Ecto neural progenitor cell (in vitro differentiated cells): ENCODE measurements at places on chromosomes 6 and 20.

DNA sequence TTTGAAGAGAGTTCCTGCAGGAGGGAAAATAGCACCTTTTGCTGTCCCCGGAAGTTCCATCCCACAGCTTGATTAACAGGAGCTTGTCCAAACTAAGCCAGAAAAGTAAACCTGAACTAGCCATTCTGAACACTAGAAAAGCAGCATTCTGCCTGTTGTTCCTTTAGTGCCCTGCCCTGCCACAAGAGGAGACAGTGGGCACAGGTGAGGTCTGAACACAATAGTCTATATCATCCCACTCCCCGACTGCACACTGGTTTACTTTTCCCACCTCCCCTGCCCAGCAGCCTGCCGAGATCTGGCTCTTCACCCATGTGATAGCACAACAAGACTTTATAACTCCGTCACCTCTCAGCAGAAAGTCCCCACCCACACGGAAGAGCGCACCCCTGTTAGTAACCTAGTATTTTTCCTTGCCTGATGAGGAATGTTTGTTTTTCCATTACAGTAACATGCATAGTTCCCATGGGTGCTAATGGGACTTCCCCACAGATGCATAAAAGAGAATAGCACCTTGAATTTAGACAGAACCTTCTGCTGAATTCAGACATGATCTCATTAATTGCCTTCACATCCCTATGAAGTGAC, 59.7 kb downstream of the TFAP2A start:
- DNase-seq = no peak

- no peak for DNase-seq
These were observed 196.1 kb downstream of the TRIM27 start for GRCh38 chr6:28727559-28728211.

GRCh38 chr20:25257756-25258475, 10.0 kb downstream of the PYGB start:
- DNase-seq = no peak

DNA sequence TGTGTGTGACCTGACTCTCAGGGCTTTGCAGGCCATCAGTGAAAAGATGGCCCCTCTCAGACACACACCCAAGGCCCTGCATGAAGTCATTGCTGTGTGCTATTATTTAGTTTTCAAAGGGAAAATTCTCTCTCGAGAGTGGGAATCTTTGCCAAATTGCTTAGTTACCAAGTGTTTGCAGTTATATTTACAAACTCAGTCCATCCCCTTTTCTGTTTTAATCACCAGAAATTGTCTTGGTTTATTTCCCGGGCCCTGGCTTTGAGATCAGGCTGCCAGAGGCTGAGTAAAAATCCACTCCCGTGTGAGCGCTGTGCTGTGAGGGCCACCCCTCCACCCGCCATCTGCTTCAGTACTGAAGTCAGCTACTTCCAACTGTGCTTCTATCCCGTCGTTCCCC, 163.1 kb downstream of the SOD2 start:
- DNase-seq = no peak

DNA sequence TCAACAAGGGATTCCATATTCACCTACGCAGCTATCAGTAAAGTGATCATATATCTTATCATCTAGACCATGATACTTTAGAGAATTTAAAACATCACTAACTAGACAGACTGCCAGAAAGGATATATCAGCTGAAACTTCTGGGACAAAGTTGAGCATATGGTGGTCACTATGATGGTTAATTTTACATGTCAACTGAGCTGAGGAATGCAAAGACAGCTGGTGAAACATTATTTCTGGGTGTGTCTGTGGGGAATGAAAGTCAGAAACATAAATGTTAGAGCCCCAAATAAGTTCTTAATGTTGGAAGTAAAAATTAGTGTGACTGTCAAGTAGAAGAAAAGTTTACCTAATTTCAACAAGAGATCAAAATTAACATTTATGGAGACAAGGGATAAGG, 440.0 kb upstream of the IRAK1BP1 start:
- no peak for DNase-seq

DNA sequence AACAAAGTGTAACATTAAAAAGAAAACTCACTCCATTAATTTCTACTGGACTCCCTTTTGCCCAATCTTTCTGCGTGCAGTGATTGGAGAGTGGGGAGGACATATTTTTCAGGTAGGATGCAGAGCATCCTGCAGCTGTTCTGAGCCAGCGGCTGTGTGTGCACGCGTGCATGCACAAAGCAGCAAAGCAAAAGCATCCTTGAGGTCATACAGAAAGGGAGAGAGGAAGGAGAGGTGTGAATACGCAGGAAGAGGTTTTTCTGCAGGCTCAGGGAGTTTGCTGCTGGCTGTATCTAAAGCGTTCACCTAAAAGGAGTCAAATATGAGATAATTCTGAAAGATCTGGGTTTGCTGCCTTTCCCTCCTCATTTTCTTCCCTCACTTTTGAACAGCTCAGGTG, 108.4 kb downstream of the HUS1B start:
- no peak for DNase-seq

DNA sequence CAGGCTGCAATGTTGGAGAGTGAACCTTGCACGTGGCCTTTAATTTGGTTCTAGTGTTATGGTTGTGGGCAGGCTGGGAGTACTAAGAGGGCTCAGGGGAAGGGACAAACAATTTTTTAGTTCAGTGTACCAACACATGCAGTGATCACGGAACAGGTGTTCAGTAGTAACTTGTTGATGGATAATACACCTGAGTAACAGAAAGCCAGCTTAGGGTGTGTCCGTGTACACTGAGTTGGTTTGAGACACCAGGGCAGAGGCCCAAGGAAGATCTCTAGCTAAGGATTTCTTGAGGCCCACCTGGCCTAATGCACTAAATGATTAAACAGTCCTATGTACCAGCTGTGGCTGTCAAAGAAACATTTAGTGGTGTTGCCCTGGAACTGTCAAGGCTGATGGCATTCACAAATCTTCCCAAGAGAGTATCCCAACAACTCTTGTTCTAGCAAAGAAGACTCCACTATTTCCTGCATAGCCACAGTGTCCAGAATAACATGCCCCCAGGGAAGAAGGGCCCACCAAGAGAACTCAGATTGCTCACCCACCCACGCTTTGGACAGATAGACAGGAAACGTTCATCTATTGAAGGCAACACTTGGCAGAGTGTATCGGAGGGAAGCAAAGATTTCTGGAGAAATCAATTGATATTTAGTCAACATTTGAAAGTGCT, 60.0 kb downstream of the CD83 start:
- DNase-seq = no peak

GRCh38 chr6:106082735-106083398, 3.3 kb upstream of the PRDM1 start:
- DNase-seq = no peak

GRCh38 chr20:49323622-49324238, 45.9 kb upstream of the ZNFX1 start:
- DNase-seq = no peak

DNA sequence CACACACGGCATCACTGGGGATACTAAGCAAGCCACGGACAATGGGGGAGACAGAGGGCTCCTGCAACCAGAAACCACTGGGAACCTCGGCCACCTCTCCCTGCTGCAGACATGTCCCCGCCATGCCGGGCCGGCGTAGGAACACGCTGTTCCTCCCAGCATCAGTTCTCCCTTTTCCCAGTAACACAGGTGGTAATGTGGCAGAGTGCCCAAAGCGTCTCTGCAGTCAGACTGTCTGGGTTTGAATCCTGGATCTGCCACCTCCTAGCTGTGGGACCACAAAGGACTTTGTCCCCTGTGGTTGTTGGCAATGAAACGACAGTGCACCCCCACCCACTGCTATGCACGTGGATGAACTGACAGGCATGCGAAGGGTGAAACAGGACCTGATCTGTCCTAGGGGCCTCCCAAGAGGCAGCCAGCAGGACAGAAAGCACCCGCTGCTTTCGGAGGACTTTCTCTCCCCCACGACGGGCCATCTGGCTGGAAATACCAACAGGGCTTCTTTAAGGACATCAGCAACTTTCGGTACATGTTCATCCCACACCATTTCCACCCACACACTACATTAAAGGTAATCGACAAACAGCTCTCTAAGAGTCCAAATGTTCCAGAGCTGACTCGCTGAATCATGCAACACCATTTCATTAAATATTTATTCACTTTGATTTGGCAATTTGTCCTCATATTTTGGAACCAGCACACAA, 74.1 kb downstream of the SULF2 start:
- no peak for DNase-seq

DNA sequence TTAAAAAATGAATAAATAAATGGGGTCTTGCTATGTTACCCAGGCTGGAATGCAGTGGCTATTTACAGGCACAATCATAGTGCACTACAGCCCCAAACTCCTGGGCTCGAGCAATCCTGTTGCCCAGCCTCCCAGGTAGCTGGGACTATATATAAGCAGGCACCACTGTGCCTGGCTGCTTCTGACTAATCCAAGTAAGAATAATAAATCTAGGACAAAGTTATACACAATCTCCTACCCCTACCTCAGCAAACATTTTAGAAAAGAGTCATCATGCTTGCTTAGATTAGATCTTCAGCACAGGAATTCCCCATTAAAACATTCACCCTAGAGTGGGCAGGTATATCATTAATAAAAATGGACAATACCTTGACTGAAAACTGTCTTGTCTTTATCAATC, 124.6 kb downstream of the REV3L start:
- no peak for DNase-seq

GRCh38 chr6:11654876-11655275, 117.3 kb downstream of the TMEM170B start:
- DNase-seq = no peak

DNA sequence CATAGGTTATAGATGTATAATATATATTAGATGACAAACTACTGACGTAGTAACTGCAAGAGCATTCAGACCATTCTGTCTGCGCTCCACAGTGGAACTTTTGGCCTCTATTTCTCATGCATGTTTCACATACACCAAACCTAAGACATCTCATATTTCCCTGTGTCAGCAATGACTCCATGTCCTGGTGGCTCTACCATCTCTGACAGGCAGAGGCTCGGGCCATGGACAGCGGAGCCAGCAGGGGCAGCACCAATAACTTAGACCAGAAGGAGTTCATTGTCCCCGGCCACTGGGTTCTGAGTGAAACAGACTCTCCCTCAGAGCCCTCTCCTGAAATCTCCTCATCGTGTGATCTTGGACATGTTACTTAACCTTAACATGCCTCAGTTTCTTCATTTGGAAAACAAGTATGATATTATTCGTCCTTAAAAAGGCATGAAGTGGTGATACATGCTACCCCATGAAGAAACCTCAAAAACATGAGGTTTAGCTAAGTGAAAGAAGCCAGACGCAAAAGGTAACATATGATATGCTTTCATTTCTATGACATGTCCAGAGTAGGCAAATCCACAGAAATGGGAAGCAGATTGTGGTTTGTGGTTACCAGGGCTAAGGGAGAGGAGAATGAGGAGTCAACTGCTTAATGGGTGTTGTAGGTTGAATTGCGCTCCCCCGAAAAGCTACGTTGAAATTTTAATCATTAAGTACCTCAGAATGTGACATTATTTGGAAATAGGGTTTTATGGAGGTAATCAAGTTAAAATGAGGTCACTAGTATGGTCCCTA, 564.0 kb upstream of the JARID2 start:
- DNase-seq = no peak
